AG08395 (cell line): ENCODE measurements at places on chromosomes 3 and 15.

- no peak for DNase-seq
Observed at GRCh38 chr3:71616571-71617021, 33.1 kb upstream of the FOXP1 start.

DNA sequence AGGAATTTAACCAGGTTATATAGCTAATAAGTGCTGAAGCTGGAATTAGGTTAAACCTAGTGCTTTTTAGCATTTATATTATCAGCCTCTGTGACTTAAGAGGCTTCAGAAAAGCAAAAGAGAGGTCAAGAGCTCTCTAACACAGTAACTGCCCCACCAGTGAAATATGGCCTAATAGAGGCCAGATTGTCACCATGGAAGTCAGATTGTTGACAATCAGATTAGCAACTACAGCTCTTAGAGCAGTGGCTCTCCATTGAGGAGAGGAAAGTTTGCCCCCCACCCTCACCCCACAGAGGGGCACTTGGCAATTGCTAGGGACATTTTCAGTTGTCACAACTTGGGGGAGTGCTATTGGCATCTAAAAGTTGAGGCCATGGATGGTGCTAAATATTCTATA, 23.3 kb upstream of the LMOD3 start:
- DNase-seq, result no peak

DNA sequence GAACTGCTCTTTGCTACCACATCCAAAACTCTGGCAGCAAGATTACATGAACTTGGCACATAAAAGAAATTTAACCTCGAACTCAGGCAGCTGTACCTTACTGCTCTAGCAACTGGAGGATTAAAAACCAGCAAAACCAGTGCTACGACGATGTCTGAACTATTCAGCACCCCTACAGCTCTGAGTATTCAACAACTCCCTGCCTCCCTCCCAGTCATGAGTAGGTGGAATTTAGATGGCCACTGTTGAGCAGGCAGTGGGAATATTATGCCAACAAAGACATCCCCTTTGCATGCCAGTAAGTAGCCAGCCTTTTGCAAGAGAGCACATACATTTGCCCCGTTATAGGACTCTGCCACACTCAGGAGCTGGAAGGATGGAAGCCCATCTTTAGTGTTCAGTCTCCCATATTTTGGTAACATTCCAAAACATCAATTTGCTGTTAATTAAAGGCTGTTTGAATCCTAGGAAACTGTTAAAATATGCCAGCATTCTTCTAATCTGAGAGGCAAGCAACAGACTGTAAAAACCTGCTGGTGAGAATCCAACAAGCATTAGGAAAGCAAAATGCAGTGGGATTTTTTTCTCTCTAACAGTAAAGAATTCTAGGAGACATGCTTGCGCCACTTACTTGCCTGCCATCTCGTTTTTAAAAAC, 85.4 kb downstream of the ZNF385D start:
- peak; percentile 7 for DNase-seq

DNA sequence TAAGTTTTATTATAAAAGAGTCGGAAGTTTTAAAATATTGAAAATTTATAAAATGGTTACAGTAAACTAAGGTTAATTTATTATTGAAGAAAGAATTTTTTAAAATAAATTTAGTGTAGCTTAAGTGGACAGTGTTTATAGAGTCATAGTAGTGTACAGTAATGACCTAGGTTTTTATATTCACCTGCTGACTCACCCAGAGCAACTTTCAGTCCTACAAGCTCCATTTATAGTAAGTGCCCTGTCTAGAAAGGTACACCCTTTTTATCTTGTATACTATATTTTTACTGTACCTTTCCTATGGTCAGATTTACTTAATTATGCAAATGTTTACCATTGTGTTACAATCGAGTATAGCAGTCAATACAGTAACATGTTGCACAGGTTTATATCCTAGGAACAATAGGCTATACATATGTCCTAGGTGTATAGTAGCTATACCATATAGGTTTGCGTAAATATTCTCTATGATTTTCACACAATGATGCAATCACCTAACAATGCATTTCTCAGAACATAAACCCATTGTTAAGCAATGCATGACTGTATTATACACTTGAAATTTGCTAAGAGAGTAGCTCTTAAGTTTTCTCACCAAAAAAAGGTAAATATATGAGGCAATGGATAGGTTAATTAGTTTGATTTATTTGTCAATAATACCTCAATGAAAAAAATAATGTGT, 106.9 kb upstream of the CD96 start:
- DNase-seq, result no peak

DNA sequence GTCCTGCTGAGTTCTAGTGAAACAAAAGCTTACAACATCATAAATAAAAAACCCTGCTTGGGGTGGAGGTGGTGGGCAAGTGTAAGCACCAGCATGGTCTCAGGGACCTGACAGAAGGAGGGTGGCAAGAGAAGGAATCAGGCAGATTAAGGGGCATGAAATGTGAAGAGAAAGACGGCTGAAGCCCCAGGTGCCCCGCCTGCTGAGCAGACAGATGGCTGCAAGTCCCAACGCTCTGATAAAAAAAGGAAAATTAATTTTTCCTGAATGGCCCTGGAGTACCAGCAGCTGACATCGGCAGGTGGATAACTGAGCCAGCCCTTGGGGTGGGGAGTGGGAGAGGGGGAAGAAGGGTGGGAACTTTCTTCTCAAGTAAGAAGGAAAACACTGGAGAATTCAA, 137.9 kb downstream of the XXYLT1 start:
- no peak for DNase-seq

DNA sequence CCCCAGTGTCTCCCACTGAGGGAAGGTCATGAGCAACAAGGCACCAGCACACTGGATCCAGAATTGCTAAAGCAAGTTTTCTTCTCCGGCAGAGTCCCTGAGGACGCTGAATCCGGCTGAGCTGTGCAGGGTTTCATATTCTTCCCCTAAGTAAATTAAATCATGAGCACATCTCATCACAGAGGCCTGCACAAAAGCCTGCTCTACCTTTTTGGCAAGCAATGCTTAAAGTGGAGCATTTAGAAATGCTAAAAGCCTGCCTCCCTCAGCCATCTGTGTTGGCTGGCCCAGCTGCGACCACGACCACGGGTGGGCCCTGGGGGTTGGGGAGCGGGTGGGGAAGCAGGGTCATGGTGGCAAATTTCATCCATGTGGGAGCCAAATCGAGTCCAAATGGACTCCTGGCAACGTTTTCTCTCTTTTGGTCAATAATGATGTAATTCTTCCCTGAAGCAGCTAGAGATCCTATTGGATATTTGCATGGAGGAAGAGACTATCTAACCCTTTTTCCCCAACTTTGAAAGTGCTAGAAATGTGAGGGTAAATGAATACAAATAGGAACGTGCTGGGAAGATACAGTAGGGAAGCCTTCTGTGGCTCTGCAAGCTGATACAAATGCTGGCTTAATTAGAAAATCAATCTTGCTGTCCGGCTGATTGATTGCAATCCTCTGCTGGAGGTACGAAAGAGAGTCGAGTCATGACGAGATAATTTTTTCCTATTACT, 532.8 kb upstream of the TBL1XR1 start:
- no peak for DNase-seq

DNA sequence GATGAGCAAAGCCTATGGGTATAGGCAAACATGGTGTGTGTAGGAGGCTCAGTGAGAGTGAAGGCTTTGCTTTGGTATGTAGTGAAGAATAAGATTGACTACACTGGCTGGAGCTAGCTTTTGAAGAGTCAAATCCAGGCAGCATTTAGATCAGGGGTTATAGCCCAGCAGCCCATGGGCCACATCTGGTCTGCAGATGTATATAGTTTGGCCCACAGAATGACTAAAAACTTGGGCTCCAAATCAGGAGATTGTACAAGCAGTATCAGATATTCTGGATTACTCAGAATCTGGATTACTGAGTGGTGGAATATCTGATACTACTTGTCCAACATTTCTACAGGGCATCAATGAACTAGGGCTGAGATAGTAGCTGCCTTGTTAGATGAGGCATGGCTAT, 92.9 kb upstream of the FGF7 start:
- no peak for DNase-seq

GRCh38 chr3:101509281-101509680, 3.7 kb downstream of the SENP7 start:
- no peak for DNase-seq

GRCh38 chr3:77566055-77566454, 526.2 kb downstream of the ROBO2 start:
- DNase-seq, result no peak

DNA sequence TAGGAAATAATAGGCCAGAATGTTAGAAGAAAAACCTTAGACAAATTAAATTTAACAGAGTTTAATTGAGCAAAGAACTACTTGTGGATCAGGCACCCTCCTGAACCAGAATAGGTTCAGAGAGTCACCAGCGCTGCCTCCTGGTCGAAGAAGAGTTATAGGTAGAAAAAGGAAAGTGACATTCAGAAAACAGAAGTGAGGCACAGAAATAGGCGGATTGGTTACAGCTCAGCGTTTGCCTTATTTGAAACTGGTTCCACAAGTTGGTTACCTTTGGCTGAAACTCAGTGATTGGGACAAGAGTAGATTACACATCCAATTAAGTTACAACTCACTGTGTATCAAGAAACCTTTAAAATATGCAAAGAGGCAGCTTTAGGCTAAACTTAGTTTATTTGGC, 4.4 kb downstream of the AADAC start:
- DNase-seq, result no peak

DNA sequence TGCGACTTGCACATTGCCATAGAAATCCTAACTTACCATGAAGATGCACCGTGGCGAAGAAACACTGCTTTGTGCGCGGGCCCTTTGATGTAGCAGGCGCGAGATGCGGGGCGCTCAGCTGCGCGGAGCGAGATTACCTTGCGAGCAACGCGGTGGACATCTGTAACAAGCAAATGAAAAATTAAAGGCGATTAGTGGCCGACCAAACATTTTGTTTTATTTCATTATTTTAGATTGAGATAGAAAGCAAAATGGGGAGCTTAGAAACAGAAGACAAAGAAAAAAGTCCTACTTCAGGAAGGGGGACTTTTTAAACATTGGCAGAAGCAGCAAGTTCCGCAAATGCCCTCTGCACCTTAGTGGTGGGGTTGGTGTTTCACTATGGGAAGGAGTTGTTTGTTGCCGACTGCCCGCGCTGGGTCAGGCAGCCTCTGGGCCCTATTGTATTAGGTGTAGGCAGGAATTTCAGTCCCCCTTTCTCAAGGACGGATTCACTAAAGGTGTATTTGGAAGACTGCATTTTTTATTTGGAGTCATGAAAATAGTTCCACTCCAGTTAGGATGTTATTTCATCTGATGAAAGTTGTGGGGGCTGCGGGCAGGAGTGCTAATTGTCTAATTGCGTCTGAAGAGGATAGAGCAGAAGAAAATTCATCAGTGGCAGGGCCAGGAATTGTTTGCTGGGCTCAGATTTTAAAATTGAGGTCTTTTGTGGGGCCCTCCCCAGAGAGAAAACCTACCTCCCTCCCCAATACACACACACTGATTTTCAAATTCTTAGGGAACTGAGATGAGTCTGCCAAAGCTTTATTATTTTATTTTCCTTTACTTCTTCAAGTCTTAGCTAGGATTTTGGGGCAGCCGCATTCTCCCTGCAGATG, 17.4 kb downstream of the ZIC4 start:
- no peak for DNase-seq

GRCh38 chr15:95300958-95301357, 1029.5 kb upstream of the NR2F2 start:
- DNase-seq, result peak; percentile 50

GRCh38 chr15:84934942-84935729, 46.5 kb upstream of the PDE8A start:
- DNase-seq, result no peak

DNA sequence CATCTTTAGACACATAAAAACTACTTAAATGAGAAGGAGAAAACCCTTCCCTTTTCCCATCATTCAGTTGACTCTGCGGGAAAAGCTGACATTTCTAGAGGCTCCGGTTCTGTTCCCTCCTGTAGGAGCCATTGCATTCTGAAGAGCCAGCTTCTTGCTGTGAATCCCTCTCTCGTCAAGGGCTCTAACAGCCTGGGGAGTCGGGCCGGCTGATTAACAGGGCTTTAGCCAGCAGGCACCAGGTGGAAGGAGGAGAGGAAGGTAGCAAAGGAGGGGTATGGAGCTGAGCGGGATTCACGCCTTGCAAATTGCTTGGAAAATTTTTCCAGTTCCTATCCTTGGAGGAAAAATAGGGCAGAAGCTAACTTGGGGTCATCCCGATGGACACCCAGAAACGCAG, 108.3 kb upstream of the UBE2E1 start:
- no peak for DNase-seq
